ENCODE measurements at places on chromosomes 1 and 21.

DNA sequence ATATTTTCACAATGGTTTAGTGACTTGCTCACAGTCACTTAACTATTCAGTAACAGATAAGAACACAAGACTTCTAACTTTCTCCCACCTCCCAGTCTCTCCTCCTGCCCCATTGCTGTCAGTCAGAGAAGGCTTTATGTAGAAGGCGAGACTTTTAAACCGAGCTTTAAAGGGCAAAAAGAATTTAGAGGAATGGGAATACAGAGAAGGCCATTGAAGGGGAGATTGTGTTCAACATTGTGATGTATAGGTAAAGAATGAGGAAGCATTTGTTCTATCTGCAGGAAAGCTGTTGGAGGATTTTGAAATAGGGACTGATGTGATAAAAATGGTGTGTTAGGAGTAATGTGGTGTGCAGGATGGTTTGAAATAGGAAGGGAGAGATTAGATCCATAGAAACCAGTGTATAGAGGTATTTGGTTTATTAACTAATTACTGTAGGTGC, 7.3 kb downstream of the POU2F1 start:
- no peak for DNase-seq

DNA sequence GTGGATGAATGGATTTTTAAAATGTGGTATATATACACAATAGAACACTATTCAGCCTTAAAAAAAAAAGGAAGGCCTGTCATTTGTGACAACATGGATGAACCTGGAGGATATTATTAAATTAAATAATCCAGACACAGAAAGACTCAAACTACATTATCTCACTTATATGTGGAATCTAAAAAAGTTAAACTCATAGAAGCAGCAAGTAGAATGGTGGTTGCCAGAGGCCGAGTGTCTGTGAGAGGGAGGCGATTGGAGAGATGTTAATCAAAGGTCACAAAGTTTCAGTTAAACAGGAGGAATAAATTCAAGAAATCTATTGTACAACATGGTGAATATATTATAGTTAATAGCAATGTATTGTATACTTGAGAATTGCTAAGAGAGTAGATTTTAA, 39.7 kb downstream of the ZC3H11B start:
- DNase-seq: no peak

DNA sequence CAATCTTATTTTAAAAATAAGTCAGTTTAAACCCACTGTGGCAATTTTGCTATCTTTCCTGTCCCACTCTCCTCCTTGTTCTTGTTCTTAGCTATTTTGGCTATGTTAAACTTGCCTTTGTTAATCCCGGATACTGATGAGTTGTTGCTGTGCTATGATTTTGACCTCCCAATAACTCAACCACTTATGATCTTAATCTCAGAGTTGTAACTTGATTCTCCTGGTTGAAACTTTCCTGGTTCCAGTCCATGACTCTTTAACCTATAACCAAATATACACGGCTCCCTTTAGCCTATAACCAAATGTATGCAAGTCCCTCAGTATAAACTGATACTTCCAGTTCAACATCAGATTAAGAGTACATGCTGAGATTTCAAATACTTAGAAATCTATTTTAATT, 15.6 kb upstream of the ACADM start:
- DNase-seq: no peak

DNA sequence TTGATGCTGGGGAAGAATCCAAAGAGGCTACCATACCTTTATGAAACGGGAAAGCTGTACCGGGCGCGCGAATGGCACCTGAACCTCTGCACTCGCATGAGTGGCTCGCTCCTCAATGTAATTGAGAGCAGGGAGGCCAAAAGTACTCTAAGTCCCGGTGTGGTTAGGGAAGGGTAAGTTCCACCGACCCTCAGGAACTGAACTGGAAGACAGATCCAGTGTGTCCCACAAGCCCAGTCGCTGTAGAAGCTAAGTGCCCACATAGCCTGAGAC, 1.0 kb downstream of the GATAD2B start:
- DNase-seq: no peak

- DNase-seq: no peak
Measured at GRCh38 chr1:162840250-162840839, 20.6 kb downstream of the CCDC190 start.

DNA sequence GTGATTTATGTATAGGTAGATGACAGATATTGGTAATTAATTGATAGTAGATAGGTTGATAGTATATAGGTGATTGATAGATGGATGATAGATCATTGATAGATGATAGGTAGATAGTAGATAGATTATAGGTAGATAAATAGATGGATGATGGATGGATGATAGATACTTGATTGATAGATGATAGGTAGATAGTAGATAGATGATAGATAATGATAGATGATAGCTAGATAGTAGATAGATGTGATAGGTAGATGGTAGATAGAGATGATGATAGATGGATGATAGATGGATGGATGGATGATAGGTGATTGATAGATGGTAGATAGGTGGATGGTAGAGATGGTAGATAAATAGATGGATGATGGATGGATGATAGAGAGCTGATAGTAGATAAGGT, 62.0 kb upstream of the SAMD11 start:
- no peak for DNase-seq

DNA sequence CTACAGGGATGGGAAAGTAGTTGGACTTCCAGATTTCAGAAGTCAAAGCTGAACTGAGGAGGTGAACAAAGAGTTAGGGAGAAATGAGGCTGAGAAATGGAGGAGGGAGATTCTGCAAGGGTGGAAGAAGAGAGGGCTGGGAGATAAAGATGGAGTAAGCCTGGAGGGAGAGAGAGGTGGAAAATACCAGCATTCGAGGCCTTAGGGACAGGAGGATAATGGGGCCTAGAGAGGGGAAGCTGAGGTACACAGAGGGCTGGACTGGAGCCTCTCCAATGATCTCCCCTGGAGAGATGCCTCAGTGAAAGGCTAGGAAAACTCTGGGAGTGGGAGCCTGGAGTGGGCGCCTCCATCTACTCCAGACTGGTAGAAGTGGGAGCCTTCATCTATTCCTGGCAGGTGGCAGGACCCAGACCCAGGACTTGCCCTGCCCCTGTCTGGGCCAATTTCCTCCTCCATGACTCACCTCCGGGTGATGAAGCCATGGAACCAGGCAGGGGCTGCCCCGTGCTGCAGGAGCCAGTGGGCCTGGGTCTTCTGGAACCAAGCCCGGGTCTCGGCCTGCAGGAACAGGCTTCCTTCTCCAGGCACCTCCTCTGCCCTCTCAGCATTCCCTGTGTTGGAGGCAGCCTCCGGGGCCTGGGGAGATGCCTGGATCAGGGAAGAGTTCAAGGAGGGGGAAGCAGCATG, 1.9 kb downstream of the SH2D2A start:
- DNase-seq: no peak

GRCh38 chr1:100433563-100433962, 81.3 kb downstream of the CDC14A start:
- no peak for DNase-seq

DNA sequence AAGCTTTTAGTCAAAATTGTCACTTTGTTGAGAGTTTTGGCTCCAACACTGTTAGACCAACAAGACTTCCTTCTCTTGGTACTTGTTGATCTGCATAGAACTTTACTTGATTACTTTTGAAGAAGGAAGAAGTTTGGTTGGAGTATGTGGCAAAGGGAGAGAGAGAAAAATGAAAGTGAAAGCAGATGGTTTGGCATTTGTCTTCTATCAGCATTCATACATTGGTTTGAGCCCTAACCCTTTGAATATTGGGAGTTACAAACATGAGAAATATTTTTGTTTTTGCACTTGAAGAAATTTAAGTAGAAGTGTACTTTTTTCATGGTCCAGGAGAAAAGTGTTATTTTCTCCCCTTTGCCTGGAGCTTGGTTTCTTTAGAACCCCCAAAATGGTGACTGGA, 169.8 kb downstream of the ADGRL4 start:
- no peak for DNase-seq

GRCh38 chr1:153937331-153937730, 9.2 kb downstream of the DENND4B start:
- DNase-seq: no peak

DNA sequence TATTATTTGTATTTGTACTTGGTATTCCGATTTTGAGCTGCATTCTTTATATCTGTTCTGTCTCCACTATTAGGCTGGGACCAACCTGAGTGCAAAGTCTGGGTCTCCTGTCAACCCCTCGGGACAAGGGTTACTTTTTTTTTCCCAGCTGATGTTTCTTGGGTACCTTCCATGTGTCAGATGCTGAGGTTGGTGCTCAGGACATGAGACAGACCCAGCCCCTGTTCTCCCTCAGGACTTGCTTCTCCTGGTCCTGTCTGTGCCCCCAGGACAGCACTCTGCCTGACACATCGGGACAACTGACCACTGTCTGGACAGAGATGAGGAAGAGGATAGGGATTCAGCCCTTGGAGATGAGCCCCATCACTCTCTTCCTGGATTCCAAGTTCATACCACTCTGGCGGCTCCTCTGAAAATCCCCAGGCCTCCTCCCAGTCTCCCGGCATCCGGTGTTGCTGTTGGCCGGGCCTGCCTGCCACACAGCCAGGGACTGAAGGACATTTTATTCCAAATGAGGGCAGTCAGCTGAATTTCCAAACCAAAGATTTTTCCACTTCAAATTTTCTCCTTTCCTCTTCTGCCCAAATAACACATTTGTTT, 55.6 kb upstream of the FMOD start:
- peak; percentile 73 for DNase-seq

GRCh38 chr1:33379631-33380354, 51.1 kb downstream of the PHC2 start:
- no peak for DNase-seq

GRCh38 chr21:46058431-46059145, 39.3 kb upstream of the COL6A2 start:
- no peak for DNase-seq

DNA sequence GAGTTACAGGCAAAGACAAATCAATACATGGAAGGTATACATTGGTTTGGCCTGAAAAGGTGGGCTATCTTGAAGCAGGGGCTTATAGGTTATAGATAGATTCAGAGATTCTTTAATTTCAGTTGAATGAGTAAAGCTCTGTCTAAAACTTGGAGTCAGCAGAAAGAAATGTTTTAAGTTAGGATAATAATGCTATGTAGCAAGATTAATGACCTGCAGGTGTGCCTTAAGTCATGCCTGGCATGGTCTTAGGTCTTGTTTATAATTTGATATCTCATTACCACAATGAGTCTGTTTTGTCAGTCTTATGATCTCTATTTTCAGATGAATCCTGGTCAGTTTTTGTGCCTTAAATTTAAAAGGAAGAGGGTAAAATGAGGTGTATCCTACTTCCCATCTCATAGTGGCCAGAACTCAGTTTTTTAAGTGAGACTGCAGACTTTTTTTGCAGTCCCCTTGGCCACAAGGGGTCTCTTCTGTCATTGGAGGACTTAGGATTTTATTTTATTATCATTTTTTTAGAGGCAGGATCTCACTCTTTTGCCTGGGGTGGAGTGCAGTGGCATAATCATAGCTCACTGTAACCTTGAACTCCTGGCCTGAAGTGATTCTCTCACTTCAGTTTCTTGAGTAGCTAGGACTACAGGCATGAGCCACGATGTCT, 21.3 kb upstream of the PGBD2 start:
- DNase-seq: no peak

- no peak for DNase-seq
Measured at GRCh38 chr1:23732363-23733224, 10.7 kb upstream of the ELOA start.

DNA sequence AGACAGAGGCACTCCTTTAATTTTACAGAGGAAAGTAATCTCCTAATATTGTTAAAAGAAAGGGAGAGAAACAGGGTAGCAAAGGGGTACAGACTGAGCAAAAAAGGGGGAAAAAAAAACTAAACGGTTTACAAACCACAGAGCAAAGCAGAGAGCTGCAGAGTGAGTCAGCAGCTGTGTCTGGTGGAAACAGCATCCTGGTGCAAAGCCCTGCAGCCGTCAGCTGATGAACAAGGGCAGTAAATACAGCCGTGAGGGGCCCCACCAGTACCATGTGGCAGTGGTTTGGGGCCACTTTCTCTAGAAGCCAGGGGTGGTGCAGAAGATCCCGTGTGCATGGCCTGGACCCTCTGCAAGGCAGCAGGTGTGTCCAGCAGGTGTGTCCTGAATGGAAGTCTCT, 111.3 kb downstream of the ERG start:
- DNase-seq: no peak

DNA sequence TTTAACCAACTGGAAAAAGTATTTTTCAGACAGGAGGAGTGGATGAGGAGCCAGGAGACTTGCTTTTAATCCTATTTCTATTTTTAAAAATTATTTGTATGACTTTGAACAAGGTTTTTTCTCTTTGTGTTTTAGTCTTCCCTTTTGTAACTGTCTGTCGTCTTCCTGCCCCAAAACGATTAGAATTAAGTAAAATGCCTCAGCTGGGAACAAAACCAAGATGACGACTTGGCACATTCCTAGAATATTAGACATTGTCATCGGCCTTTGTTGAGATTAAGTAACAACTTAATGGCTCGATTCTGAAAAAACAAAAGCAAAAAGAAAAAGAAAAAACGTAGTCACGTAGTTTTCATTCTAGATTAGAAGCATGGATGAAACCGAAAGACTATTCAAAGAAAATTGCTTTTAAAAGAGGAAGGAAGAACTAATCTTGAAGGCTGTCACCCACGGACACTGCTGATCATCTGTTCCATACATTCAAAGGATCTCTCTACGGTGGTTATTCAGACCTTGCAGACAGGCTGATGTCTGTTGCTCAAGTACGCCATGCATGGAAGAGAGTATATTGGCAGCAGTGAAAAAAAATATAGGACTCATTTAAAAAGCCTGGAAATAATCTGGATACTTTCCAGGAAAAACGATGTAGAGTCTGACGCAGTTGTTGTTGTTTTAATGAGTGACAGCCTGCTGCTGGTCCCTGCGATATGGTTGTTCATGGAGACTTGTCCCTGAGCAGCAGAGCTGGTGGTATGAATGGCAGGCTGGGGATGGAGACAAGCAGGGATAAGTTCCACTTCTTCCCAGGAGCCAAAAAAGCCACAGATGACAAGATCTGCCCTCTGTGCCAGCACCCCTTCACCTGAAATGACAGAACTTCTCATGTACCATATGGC, 16.8 kb downstream of the GNG4 start:
- no peak for DNase-seq

- DNase-seq: no peak
Measured at GRCh38 chr1:23585321-23586022, 26.2 kb upstream of the ID3 start.

- DNase-seq: no peak
Measured at GRCh38 chr1:44010935-44011471, 19.6 kb downstream of the CCDC24 start.

DNA sequence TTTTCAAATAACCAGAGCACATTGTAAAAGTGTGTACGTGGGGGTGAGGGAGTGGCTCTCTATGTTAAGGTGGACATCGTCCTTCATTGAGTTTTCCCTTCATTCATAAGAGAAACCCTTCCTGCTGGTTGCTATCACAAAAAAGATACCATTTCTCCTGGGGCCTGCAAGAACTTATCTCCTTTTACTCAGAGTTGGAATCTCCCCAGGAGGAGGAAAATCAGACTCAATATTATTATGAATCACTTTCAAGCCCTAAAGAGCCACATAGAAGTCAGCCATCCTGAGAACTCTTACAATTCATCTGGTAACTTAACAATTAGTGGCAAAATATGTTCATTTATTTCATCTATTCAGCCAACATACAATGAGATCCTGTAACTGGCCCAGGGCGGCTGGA, 27.1 kb upstream of the TGFBR3 start:
- no peak for DNase-seq

GRCh38 chr1:45945426-45945825, 142.0 kb downstream of the MAST2 start:
- no peak for DNase-seq

- DNase-seq: no peak
Measured at GRCh38 chr1:172145656-172146055, 274.8 kb upstream of the C1orf105 start.

GRCh38 chr1:211735208-211736170, 60.1 kb upstream of the NEK2 start:
- DNase-seq: no peak

Measured in ureter (tissue), 1 donor.